ENCODE measurements at places on chromosomes 4 and X.
A peak's percentile ranks its signal among the peaks of the same experiment; 100 is the strongest.

DNA sequence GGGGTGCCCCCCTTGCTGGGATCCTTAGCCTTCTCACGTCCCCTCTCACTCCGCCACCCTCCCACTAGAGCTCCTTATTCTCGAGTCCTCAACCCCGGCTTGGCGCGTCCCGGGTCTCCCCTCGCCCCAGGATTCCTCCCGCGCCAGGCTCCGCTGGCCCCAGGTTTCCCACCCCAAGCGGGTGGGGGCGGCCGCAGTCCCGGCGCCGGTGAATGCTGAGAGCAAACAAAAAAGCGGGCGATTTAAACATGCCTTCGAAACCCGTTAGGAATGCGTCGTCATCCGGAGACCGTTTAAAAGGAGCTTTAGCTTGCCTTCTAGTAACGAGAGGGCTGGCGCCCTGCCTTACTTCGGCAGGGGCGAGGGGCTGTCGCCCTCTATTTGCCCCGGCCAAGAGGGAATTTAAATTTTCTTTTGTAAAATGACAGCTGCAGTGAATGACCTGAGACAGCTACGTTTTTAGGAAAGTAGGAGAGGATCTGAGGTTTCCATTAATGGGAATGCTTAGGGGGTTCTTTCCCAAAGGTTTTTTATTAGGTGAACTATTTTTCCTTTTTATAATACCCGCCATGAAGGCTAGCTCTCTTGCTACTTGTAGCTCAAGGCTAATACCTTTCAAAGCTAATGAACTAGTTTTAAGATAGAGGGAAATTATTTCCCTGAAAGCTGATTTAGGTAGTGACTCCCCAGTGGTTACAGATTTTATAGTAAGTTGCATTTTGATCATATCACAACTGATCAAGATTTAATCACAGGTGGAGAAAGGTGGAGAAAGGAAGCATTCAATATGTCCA is 3.1 kb downstream of the JADE1 start:
- DNase-seq = peak; percentile 86

- no peak for DNase-seq
These were observed 17.1 kb upstream of the PRRG1 start for GRCh38 chrX:37332055-37332454.

DNA sequence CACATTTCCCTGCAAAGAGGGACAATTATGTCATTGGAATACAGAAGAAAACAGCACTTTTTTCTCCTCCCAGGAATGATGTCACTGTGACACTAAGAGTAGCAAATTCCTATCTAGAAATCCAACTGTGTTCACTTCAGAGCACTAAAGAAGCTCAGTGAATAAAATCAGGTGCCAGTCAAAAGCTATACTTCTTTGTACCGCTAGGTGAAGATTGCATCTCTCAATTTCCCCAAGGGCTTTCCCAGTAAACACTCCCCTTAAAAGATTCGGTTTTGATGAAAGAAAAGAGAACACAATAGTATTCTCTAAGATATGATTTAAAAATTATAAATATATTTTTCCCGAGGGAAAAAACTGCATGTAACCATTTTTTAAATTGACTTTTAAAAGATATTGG is 104.7 kb upstream of the MID1 start:
- no peak for DNase-seq

- DNase-seq = no peak
These were observed 53.0 kb upstream of the PROM1 start for GRCh38 chr4:16136827-16137226.

DNA sequence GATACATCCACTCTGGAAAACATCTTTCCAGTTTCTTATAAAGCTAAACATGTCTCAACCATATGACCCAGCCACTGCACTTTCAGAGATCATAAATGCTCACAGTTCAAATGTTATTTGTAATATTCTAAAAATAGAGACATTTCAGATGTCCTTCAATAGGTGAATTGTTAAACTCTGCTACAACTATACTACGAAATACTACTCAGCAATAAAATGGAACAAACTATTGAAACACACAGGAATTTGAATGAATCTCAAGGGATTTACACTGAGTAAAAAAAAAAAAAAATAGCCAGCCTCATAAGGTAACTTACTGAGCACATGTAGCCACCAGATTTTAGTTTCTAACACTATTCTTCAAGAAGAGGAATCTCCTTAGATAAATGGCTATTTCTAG is 253.9 kb downstream of the PCDH18 start:
- DNase-seq = no peak

GRCh38 chr4:101200561-101200960 is 146.8 kb downstream of the PPP3CA start:
- DNase-seq = no peak

DNA sequence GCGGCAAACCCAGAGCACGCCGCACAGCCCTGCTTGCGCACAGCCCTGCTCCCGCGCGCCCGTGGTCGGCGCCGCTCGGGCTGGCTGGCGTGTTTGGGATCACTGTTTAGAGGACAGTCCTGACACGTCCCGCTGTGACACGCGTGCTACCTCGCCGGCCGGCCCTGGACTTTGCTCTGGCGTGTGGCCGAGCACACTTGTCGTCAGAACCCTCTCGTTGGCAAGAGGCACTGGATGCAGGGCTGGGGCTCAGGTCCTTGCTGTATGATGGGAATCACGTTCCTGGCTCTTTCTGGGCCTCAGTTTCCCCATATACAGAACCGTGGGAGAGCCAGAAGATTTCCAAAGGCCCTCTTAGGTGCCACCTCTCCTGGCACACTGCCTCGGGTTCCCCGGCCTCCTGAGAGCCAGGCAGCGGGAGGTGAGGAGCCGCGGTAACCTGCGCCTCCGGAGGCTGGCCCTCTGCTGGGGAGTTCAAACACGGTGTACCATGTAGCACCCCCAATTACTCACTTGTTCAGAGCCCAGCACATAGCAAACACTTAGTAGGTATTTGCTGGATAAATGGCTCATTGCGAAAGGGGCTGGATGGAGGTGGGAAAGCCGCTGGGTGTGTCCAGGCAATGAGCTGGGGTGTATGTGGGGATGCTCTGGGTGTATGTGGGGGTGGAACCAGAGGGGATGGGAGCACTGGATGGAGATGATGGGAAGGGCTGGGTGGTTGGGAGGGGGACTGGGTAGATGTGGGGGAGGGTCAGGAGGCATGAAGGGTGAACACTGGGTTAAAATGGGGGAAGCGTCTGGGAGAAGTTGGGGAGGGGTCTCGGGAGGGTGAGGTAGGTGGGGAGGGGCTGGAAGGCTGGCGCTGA is 76.6 kb downstream of the HTRA3 start:
- peak; percentile 30 for DNase-seq

GRCh38 chr4:63492515-63492914 is 916.7 kb downstream of the TECRL start:
- DNase-seq = no peak

DNA sequence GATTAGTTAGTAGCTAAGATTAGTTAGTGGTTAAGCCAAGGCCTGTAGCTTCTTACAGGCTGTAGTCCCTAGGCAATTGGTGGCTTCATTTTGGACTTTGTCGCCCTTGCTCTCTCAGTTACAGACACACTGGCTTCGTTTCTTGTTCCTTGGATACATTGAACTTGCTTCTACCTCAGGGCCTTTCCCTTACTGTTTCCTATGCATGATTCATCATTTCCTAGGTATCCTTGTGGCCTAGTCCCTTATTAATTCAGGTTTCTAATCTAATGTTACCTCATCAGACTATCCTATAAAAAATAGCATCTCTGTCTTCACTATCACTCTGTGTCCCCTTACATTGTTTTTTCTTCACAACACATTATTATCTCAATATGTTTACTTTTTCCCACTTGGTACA is 45.5 kb upstream of the LCORL start:
- no peak for DNase-seq

GRCh38 chr4:17577665-17578481 is 875 bp downstream of the LAP3 start:
- peak; percentile 56 for DNase-seq

DNA sequence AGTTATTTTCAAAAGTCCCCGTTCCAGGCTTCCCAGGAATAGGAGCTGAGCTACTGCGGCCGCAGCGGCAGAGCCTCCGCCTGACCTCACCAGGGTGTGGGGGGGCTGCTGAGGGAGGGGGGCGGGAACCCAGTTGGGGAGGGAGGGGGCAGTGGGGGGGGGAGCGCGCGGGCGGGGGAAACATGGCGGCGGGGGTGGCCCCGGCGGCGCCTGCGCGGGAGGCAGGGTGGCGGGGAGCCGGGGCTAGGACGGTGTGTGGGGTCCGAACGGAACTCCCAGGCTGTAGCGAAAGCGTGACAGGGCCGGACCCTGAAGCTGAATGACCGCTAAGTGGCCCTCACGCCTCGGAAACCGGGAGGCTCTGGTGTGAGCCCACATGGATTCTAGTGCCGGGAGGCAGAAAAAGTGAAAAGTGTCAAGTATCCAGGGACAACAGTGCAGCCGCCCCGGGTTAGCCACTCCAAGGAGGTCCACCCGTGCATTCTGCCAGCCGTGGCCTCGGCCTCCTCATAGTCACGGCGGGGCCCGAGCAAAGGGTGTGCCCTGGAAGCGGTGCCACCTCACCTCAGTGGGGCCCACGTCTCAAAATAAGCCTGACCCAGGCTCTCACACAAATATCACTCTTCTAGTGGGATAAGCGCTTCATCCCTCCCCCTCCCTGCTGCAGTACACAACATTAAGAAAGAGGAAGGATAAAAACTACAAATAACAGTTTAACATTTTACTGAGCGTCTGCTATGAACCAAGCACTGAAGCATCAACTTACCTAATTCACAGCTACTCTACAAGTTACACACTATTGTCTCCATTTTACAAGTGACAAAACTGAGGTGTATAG is at the start of gene KLHL13:
KLHL13 (minus strand) TSS at position 98 of the 838 bp plus-strand sequence. CDS start 88,337 bp downstream, outside the sequence.
- peak; percentile 66 for DNase-seq

DNA sequence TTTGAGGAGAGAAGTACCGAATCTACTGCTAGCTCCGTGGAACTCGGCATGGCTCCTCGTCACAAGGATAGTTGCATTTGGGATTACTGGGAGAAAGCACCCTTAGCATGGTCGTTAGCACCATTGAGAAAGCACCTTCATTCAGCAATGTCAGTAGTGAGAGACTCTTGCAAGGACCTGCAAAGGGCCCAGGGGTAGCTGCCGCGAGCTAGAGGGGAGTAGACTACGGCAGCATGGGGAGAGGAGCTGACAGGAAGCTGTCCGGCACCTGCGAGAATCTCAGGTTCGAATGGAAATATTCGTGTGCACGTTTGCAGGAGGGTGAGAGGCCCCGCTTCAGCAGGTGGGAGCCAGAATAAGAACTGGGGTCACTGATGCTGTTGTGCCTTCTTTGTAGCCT is 20.2 kb downstream of the TLR10 start:
- no peak for DNase-seq

DNA sequence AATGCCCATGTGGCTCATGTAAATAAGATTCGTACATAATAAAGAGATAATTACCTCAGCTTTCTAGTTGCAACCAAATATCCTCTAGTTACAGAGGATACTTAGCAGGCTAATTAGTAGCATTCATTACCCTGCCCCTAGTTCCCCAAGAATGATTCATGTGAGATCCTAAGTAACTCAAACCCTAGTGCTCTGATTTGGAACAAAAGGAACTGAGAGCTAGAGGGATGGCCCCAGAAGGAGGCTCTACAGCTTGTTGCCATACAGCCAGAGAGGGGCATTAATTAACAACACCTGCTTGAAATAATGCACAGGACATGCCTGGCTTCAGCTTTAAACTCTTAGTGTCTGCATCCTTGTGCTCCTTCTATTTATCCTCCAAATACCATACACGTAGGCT is 32.6 kb upstream of the CBR4 start:
- DNase-seq = no peak

- DNase-seq = no peak
These were observed 14.5 kb upstream of the CAMK2D start for GRCh38 chr4:113776016-113776415.

DNA sequence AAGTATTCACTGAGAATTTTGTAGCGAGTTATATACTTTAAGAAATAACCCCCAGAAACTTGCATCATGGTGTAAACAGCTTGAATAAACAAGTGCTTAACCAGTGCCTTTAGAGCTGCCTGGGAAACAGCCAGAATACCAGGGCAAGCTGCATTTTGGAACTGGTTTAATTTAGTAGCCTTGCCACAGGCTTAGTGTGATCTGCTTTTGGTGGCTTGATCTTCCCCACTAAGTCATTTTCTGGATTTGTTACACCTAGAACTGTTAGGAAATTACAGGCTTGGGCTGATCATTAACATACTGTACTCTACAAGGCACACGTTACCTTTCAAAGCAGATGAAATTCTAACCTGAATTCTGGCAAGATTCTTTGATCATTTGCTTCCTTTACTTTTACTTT is 35.4 kb downstream of the NPNT start:
- no peak for DNase-seq

GRCh38 chr4:82201303-82201702 is 172.5 kb downstream of the HNRNPD start:
- DNase-seq = no peak

Measured in islet precursor cell (in vitro differentiated cells).